NCI-H1436 (cell line): ENCODE measurements at places on chromosomes 1 and 21.

DNA sequence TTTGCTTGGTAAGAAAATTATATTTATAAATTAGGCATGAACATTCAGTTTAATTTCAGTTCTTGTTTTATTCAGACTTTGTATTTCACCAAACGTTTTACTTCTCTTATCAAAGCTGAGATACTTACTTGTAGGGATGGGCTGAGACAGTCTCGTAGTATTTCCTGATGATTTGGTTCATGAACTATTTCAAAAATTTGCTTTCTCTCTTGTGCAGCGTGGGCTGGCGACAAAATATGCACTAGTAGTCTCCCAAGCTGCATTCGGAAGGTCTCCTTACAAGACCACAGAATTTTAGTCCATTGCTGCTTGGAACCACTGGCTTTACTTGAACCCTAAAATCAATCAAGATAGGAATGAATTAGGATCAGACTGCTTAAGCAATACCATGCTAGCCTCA is 91.7 kb upstream of the GNG4 start:
- no peak for DNase-seq

- no peak for DNase-seq
Observed at GRCh38 chr1:185477638-185478580, 160.9 kb upstream of the IVNS1ABP start.

DNA sequence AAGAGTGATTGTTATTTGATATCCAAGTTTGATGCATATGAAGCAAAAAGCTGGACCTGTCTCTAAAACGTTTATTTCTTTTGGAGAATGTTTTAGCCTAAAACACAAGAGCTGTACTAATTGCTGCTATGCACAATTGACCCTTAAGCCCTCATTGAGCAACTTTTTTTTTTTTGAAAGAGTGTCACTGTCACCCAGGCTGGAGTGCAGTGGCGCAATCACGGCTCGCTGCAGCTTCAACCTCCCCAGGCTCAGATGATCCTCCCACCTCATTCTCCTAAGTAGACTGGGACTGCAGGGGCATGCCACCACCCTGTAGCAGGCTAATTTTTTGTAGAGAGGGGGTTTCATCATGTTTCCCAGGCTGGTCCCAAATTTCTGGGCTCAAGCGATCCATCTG is 129.1 kb downstream of the PIK3R3 start:
- no peak for DNase-seq

DNA sequence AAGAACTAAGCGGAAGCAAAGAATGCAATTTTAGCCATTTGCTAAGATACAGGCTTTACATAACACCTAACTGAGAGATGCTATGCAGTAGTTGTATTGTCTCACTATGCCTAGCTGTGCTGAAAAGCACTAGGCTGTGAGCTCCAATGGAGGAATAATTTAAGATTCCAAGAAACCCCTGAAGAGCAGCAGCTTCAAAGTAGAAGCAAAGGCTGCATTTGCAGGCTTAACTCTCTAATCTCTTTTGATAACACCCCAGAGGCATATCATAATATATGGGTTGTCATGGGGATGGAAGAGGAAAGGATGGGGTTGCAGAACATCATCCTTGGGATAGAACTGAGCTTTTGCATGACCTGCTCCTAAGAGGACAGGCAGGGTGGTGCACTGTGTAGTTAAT is 102.0 kb downstream of the ERG start:
- DNase-seq = no peak

GRCh38 chr1:204127597-204128242 is 24.1 kb downstream of the ETNK2 start:
- peak; percentile 83 for DNase-seq
